ENCODE measurements at places on chromosomes 6 and 20.

GRCh38 chr6:155188707-155189496 is 74.9 kb upstream of the CLDN20 start:
- DNase-seq, result no peak

GRCh38 chr6:15824811-15825210 is 162.0 kb upstream of the DTNBP1 start:
- DNase-seq, result no peak

- no peak for DNase-seq
These were observed 493.9 kb upstream of the SOX4 start for GRCh38 chr6:21099338-21100314.

DNA sequence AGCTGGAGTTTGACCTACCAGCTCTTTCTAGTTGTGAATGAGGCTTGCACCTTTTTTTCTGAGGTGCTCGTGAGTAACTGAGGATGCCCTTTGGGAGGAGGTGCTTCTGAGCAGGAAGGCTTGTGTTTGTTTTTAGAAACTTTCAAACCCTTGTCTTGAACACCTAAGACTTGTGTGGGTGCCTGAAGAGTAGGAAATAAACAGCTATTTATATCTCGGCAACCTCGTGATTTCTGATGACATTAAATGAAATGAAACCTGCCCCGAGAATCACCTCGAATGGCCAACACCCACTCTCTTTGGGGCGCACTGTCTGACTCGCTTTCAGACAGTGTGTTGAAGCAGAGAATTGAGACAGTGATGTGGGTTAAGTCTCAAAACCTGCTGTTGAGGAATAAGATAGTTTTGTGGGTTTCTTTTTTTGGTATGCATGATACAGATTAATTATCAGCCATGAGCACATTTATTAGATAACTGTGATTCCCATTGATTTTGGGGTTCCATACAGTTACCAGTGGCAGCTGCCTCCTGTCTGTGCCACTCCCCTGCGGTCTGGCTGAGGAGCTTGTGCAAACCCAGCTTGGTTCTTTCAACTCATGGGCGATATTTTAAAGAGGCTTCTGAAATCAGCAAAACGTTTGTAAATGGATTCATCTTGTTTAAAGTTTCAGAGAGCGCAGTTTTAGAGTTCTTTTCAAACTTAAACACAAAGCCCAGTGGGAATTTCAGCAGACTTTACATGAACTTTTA is 8.4 kb downstream of the IRF4 start:
- peak; percentile 42 for DNase-seq

- DNase-seq, result peak; percentile 46
These were observed 1.9 kb downstream of the L3MBTL3 start for GRCh38 chr6:130020073-130020906.

DNA sequence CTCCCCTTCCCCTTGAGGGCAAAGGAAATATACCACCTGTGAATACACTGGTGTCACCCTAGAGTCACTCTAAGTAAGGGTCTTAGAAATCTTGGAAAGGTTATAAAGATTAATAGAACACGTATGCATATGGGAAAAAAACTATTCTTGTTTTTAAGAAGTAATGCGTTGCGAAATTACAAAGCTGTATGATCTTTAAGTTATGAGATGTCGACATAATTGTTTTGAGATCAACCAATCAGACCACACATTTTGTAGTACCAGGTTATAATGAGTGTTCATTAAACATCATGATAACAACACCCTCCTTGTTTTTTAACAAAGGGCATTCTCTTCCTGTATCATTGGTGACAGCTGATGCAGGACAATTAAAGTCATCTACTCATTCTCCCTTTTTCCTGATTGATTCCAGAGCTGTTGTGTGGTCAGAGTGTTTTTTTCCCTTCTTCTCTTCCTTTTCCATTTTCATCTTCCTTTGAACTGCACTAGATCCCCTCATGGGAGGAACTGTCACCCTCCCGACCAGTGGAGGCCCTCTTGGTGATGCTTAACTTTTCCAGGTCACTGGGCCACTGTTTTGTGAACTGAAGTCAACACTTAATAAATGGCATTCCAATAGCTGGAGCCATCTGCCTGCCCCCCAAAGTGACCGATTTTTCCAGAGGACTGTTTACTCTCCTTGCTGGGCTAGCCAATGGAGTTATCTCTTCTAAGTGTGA is 37.0 kb downstream of the PRDM1 start:
- no peak for DNase-seq

DNA sequence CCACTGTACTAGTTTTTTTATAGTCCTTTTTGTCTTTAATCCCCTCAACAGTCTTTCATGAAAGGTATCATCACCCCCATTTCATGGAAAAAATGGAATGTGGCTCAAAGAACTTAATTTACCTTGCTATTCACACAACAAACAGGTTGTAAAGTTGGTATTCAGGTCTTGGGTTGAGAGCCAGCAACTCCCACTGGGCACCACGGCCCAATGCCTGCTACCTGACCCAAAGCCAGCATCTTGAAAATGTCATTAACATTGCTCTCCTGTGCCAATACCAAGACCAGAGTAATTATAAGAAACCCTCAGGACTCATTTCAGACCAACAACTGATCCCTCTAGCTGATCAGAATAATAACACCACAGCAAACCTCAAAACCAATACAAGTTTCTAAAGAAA is 75.7 kb downstream of the METTL24 start:
- no peak for DNase-seq

GRCh38 chr6:44003345-44004061 is 123.7 kb downstream of the MRPL14 start:
- DNase-seq, result no peak

DNA sequence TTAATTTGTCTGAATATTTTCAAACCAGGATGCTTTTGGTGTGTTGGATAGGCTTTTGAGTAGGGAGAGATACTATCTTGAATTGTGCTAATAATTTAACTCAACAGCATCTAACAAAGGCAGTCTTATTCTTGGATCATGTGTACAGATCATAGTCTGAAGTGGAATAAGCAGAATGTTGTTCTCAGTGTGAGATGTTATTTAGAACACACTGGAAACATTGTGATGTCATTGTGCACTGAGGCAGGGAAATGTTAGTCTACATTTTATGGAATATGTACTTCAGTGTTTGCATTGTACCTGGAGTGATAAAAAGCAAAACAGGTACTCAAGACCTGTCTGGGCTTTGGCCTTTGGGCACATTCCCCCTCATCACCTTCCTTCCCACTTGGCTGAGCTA is 35.0 kb downstream of the RNF144B start:
- no peak for DNase-seq

- no peak for DNase-seq
These were observed 366.0 kb downstream of the LAMA2 start for GRCh38 chr6:129248946-129249345.

GRCh38 chr6:34234667-34235306 is 1.9 kb upstream of the HMGA1 start:
- DNase-seq, result no peak

- DNase-seq, result no peak
These were observed 38.6 kb downstream of the NKX2-4 start for GRCh38 chr20:21358737-21359136.

DNA sequence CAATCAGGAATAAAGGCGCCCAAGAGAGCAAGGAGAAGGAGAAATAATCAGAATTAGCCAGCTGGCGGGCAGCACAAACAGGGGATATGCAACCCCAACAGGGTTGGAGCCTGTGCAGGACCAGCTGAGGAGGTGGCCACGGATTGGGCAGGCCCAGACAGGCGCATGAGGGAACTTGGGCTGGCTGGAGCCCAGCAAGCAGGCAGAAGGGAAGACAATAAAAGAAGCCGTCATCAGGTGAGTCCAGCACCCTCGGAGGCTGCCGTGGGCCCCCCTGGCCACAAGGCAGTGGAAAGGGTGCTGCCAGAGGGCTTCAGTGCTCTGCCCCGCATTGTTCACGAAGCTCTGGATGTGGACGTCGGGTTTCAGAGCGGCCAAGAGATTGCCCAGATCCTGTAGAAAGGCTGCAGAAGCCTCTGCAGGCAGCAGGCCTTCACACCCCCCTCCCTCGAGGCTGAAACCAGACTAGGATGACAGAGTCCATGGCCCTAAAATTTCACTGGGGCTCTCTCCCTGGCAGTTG is 28.4 kb upstream of the MAFB start:
- no peak for DNase-seq

GRCh38 chr20:36273414-36274180 is 32.5 kb upstream of the DLGAP4 start:
- no peak for DNase-seq

DNA sequence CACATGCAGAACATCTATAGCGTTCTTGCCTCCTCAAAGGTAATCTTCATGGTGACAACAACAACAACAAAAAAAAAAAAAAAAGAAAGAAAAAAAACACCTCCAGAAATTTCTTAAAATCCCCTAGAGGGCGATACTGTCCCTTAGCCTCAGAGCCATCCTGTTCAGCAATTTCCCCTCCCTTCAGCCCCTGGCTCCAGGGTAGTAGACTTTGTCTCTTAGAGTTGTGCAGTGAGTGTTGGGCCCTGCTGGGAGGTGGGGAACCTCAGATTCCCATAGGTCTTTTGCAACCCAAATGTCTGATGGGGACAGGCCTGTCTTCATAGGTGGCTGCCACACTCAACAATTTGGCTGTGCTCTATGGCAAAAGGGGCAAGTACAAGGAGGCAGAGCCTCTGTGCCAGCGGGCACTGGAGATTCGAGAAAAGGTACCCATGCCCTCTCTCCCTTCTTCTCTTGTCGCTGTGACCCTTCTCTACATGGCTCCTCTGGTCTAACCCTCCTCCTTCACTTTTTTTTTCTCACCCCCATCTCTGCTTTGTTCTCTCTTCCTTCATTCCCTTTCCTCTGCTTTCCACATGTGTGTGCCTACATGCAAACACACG is 6.0 kb upstream of the PTK7 start:
- no peak for DNase-seq

DNA sequence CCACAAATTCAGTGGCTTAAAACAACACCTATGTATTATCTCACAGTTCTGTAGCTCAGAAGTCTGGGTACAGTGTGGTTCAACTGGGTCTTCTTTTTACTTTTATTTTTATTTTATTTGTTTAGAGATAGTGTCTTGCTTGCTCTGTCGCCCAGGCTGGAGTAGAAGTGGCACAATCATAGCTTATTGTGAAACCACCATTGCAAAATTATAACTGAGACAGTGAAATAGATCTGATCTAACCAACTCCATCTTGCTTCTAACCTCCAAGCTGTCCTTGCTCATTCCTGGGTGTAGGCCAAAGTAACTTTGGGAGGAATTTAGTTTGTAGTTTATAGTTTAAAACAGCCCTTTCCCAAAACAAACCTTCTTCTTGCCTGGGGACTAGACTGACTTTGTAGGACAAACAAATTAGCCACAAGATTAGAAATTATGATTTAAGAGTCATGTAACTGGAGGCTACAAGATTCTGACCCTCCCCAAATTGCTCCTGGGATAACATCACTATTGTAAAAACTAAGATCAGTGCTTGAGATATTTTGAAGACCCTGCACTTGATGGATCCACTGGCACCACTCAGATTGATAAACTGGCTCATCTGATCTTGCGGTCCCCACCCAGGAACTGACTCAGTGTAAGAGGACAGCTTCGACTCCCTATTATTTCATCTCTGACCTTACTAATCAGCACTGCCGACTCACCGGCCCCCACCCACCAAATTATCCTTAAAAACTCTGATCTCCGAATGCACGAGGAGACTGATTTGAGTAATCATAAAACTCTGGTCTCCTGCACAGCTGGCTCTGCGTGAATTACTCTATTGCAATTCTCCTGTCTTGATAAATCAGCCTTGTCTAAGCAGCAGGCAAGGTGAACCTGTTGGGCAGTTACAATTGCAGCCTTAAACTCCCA is 193.4 kb upstream of the CDYL start:
- no peak for DNase-seq

- no peak for DNase-seq
These were observed 57.5 kb downstream of the MBOAT1 start for GRCh38 chr6:20154753-20155152.

DNA sequence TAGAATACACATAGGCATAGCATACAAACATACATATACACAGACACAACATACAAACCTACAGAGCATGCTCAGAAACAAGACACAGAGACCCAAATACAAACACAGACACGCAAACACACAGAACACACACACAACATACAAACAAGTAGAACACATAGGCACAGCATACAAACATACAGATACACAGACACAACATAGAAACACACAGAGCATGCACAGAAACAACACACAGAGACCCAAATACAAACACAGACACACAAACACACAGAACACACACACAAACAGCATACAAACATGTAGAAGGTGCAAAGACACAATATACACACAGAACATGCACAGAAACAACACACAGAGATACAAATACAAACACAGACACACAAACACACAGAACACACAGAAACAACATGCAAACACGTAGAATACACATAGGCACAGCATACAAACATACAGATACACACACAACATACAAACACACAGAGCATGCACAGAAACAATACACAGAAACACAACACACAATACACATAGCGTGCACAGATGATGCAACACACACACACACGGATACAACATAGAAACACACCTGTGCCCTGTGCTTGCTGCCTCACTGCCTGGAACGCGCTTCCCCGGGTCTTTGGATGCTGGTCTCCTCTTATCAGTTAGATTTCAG is 469.0 kb upstream of the CDH4 start:
- no peak for DNase-seq

DNA sequence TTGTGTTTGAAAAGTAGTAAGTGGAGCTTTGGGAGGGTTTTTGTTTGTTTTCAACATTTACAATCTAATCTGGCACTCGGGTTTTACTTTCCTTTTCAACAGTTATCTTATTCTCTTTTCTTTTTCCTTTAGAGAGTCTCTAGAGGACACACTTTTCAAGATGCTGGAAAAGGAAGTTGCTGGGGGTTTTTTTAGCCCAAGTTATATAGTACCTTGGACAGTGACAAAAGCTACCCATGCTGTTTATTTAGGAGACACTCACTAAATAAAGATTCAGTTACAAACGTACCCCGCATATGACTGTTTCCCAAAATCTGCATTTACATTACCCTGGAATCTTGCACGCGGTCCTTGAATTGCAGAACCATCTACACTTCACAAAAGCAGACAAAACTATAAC is 78.8 kb downstream of the MAP7 start:
- no peak for DNase-seq

GRCh38 chr20:61259741-61260140 is 7.7 kb downstream of the CDH4 start:
- DNase-seq, result no peak

DNA sequence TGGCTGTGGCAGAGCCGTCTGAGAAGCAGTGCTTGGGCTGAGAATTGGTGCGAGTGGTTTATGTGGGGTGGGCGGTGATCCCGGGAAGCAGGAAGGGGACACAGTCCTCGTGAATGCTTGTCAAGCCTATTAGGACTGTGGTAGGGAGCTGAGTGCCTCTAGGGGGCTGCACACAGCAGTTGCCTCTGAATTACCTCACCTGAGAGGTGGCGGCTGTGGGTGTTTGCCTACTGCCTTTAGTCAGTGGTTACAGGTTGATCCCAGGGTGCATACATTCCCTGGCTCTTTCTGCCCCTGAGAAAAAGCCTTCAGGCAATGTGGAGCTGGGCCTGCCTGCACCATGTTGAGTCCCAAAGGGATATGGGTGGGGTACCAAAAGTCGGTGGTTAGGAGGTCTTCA is 5.2 kb downstream of the AP5S1 start:
- no peak for DNase-seq

DNA sequence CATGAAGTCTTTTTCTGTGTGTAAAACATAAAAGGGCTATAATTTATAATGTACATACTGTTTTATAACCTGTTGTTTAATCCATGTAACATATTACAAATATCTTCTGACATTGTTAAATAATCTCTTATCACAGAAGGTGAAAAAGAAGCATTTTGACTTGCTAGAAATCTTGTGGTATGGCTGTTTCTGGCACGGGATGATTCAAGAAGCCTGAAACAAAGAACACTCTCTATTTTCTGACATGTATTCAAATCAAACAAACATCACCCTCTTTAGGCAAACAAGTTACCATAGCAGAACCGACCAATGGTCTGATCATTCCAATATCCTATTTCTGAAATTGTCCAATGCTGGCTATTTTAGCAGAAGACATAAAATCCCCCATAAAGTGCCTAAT is 55.4 kb downstream of the HS3ST5 start:
- DNase-seq, result no peak

Data from activated CD4-positive, alpha-beta T cell treated with anti-CD3 and anti-CD28 coated beads for 4 hours (primary cell).